Activated CD4-positive, CD25-positive, alpha-beta regulatory T cell treated with anti-CD3 and anti-CD28 coated beads, Interleukin-2, amount 50 U/mL, for 72 hours (primary cell): ENCODE measurements at places on chromosomes 4 and X.
A peak's percentile ranks its signal among the peaks of the same experiment; 100 is the strongest.

- DNase-seq = peak; percentile 6
Observed at GRCh38 chrX:323721-324628, 5.4 kb upstream of the GTPBP6 start.

DNA sequence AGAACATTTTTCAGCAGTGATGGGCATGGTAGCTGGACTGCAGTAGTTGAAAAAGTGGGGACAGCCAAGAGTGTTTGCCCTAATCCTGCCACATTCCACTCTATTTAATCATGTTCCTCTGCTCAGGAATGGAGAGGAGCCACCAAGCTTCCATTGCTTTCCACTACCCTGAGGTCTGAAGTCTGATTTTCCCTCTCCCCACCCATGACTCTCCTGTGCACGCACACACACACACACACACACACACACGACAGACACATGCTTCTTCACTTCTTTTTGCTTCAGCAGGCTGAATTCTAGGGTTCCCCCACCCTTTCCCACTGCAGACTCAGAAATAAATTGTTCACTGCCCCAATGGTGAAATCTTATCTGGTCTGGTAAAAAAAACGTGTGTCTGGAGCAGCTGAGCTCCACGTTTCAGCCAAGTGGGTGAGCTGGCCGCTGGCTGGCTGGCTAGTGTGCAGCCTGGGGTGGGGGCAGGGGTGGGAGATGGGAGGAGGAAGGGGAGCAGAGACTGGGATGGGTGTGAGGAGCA is 142.7 kb upstream of the NALF2 start:
- no peak for DNase-seq

DNA sequence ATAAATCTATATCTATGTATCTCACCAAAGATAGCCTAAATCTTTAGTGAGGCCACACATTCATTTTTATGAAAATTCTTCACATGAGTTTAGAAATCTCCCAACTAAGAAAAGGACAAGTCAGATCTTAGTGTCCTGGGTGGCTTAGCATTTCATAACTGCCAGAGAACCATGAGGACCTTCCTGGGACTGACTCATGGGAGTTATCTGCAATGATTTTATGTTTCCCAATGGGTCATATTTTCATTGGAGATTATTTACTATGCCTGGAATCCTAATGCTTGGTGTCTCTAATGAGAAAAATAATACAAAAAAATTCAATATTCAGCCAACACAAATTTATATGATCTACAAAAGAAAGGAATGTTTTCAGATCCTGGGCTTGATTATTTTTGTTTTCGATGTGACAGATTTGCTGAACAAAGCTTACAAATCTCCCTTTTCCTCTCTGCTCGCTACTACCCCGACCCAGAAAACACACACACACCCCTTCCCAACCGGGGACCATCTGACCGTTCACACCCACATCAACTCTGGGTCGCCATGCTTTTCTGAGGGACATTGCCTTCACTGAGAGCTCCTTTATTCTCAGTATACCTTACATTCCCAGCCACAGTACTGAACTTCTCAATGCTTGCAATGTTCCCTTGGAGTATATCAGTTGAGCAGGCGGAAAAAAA is 40.1 kb downstream of the SORBS2 start:
- no peak for DNase-seq

- DNase-seq = no peak
Observed at GRCh38 chr4:73103799-73104503, 34.4 kb upstream of the COX18 start.

DNA sequence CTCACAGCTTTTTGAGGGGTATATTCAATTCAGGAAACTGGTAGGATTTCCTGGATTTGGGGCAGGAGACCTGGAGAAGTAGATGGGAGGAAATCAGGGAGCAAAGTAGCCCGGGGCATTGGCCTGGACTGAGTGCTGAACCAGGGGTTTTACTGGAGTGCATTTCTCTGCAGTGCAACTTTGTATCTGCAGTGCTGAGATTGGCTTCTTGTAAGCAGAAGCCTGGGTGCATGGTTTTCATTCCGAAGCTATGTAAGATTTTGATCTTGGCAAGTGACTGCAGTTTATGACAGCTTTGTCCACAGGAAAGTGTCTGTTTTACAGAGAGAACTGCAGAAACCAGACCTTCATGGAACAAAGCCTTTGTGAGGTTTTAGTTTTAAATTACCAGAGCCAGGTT is 158.3 kb downstream of the SPCS3 start:
- no peak for DNase-seq

DNA sequence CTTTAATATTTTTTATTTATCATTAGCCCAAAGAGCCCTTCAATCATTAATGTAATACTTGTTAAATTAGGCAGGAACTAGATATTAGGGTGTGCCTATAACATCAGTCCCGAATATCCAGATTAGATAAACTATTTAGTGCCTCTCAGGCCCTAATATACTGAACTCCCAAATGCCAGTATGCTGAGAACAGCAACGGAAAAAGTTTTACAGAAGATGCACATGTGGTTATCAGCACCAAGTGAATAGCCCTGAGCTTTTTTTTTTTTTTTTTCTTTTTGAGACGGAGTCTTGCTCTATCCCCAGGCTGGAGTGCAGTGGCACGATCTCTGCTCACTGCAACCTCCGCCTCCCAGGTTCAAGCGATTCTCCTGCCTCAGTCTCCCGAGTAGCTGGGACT is 13.0 kb upstream of the ELF2 start:
- DNase-seq = no peak

- DNase-seq = no peak
Observed at GRCh38 chr4:110781944-110782343, 159.1 kb upstream of the PITX2 start.

GRCh38 chrX:19746919-19747651 is 140.3 kb downstream of the SH3KBP1 start:
- no peak for DNase-seq

DNA sequence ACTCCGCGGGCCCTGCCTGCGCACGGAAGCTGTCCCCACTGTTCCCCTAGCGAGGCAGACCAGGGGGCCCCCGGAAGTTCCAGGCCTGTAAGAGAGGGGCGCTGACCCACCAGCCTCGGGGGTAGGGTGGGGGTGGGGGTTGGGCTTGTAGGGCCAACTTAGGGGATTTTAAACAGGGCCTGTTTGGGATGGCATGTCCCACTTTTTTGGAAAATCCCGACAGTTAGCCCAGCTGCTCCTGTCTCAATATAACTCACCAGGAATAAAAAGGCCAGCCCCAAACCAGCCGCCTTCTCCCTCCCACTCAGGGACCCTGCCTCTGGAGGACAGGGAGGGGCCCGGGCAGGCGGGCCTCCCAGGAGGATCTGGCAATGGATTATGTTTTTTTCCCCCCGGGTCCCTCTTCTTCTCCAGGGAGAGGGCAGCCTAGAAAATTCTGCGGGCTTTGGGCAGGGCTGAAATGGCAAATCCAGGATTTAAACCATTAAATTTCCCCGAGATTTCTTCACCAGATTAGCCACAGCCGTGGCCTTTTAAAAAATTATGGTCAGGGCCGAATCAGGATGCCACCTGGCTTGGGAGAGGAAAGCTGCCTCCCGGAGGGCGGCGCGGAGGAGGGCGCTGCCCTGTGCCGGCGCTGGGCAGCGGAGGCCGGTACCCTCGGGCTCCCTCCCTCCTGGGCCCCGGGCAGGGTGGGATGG is 957 bp downstream of the PPP2R2C start:
- no peak for DNase-seq

DNA sequence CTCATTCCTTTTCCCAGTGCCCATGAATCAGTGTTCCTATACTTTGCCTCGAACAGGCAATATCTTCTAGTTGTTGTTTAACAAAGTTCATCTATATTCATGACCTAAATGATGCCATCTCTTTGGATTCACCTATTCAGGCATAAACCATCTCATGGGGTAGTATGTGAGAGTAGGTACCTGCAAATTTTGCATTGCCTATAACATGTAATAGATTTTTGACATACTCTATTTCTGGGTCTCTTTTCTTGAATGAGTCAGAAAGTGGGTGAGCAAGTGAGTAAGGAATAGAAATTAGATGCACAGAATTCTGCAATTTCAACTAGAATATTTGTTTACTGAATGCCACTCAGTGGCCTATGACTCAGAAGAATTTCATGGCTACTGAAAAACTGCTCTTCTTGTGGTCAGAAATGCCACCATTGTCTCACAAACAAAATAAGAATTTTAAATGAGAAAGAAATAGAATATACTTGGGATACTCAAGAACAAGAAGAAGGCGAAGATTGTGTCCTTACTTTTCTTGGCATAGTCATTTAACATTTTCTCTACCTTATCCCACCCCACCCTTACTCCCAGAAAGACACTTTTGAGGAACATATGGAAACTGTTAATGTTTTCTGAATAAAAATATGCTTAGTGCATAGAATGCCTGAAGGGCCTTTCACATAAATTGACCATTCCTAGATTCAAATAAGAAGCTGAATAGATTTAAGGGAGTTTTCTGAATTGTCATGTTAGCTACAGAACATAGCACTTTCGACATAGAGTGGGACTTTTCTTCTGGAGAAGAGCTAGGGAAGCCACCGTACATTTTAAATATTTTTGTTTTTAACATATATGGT is 86.8 kb downstream of the HHIP start:
- no peak for DNase-seq

GRCh38 chr4:128358231-128358912 is 70.8 kb upstream of the PGRMC2 start:
- no peak for DNase-seq

DNA sequence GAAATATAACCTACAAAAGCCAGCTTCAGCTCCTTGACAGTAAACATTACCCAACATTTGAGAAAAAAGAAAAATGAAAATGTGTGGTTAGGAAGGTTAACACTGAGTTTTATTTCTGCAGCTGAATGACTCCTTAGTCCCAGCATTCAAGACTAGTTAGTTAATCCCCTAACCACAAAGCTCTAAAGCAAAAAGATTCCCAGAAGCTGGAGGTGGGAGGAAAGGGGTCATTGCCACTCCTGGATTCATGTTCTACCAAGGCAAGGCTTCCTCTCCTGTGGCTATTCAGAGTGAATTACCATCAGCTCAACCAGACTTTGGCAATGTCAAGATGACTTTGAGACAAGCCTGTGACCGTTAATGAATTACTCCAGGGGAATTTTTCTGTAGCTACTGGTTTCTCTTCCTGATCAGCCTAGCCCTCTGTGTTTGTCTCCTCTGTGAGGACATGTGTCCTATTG is 63.6 kb downstream of the HADH start:
- DNase-seq = no peak

GRCh38 chr4:67712000-67712625 is 11.2 kb upstream of the UBA6 start:
- DNase-seq = no peak

DNA sequence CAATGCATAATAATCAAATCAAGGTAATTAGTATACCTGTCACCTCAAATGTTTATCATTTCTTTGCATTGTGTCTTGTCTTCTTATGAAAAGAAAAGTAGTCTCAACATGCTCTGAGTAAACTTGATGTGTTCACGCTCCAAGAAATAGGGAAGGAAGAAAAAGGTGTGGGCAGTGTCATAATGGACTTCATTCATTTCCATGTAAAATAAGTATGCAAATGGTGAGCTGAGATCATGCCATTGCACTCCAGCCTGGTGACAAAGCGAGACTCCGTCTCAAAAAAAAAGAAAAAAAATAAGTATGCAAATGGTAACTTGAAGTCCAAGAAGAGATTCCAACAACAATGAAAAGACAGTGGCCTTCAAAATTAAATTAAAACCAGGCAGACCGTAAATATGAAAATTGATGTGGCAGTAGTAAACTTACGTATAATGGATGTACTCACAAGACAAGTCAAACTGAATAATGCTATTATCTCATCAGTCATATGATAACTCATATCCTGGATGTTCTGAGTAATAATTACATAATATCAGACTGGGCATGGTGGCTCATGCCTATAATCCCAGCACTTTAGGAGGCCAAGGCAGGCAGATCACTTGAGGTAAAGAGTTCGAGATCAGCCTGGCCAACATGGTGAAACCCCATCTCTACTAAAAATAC is 6.0 kb upstream of the CWH43 start:
- no peak for DNase-seq

DNA sequence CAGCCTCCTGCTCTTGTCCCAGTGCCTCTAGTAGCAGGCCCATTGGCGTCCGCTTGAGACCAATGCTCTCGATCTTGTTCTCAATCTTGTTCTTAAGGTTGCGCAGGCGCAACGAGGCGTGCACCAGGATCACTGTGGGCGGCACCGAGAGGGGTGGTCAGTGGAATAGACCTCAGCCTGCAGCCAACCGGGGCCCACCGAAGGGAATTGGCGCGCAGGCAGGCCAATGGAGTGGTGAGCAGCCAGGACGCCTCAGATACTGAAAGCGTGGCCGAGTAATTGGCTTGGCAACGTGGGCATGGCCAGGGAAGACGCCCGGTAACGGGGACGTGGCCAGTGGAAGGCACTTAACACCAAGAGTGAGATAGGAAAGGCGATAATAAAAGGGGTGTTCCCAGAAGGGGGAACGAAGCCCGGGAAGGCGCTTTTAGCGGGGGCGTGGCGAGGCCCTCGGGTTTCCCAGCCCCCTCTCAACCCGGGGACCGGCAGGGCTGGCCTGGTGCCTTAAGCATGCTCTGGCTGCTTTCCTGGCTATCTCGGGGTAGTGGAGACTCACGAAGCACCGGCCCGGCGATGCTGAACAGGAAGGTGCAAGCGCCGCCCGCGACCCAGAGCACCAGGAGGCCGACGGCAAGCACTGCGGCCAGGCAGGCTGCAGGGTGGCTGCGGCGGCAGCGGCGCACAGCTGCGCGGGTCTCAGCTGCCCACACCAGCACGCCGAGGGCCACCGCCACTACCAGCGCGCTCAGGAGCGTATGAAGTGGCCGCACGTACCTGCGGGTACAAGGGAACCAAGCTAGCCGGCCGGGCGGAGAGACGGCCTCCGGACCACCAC is 1.7 kb downstream of the PRAF2 start:
- no peak for DNase-seq

GRCh38 chrX:20217271-20217670 is 49.4 kb downstream of the RPS6KA3 start:
- no peak for DNase-seq

DNA sequence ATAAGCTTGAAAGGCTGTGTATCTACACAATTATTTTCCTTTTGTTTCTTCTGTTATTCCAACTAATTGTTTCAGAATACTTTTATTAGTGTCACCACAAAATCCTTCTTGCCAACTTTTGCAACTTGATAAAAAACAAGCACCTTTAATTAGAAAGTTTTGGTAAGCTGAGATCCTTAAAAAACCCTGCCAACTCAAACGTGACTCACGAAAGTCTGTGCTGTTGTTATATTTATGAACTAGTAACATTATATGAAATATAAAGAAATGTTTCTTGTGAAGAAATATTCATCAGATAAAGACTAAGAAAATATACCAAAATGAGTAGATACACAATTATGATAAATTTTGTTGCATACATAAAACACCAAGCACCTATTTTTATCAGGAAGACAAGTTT is 49.0 kb downstream of the HUWE1 start:
- DNase-seq = no peak

GRCh38 chr4:3233391-3234071 is 15.4 kb upstream of the MSANTD1 start:
- no peak for DNase-seq
